ENCODE measurements at places on chromosomes 5 and 9. TPM values are rescaled to one million over a fixed set of nuclear protein-coding genes. Genes with fewer than 3 reads are reported as not detected.

The SLC34A1 gene
- total RNA-seq = not detected

GRCh38 chr5:133685402-133686018 lies 73.2 kb upstream of the FSTL4 start:
- H3K27ac ChIP-seq = no peak overlapping the region
- H3K4me3 ChIP-seq = no peak overlapping the region
- no peaks in the 10 kb centered on the region for H3K4me1 ChIP-seq
- no peaks in the 10 kb centered on the region for H3K36me3 ChIP-seq
- no peak for DNase-seq

The MAP1B gene
- total RNA-seq = 61.2 TPM

The SPATA31A7 gene
- total RNA-seq = not detected

GRCh38 chr5:129820-130219 lies 37.9 kb downstream of the PLEKHG4B start:
- peaks cover 8% of the 10 kb centered on the region for H3K27me3 ChIP-seq
- DNase-seq = no peak
- no peaks in the 10 kb centered on the region for H3K36me3 ChIP-seq
- H3K4me3 ChIP-seq = no peak overlapping the region
- no peaks in the 10 kb centered on the region for H3K4me1 ChIP-seq

- DNase-seq = no peak
- no peak overlapping the region for H3K27ac ChIP-seq
- H3K27me3 ChIP-seq = no peaks in the 10 kb centered on the region
- H3K4me1 ChIP-seq = no peaks in the 10 kb centered on the region
- no peak overlapping the region for H3K4me3 ChIP-seq
Measured at GRCh38 chr5:132134384-132134783, 60.8 kb downstream of the CSF2 start.

DNA sequence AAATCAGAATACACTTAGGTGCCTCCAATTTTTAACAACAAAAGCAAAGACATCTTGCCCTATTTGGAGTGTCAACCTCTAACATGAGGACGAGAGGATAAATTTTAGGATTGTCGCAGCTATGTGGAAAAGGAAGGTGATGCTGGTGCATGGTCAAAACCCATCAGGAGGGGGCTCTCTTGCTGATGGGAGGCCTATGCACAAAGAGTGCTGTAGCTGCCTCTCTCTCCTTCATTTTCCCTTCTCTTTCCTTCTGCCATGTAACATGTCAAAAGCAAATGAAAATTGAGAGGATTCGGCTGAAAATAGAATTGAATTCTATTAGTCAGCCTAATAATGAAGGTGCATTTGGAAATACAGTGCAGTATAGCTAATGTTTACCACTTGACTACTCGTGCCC lies 578.7 kb upstream of the ZNF462 start:
- no peak overlapping the region for H3K27ac ChIP-seq
- H3K27me3 ChIP-seq = no peaks in the 10 kb centered on the region
- no peaks in the 10 kb centered on the region for H3K4me1 ChIP-seq
- no peak for DNase-seq
- no peak overlapping the region for H3K4me3 ChIP-seq
- H3K36me3 ChIP-seq = no peaks in the 10 kb centered on the region

GRCh38 chr9:134189470-134190231 lies 25.3 kb upstream of the RNU6ATAC start:
- no peak overlapping the region for H3K4me3 ChIP-seq
- H3K27me3 ChIP-seq = no peaks in the 10 kb centered on the region
- H3K27ac ChIP-seq = no peak overlapping the region
- H3K4me1 ChIP-seq = peaks cover 15% of the 10 kb centered on the region
- DNase-seq = no peak

GRCh38 chr5:149646564-149646963 lies 65.3 kb downstream of the ARHGEF37 start:
- no peaks in the 10 kb centered on the region for H3K36me3 ChIP-seq
- no peak for DNase-seq
- no peaks in the 10 kb centered on the region for H3K27me3 ChIP-seq
- no peak overlapping the region for H3K27ac ChIP-seq
- H3K4me3 ChIP-seq = no peak overlapping the region
- peaks cover 9% of the 10 kb centered on the region for H3K4me1 ChIP-seq
